ENCODE measurements at places on chromosomes 7 and 10. TPM values are rescaled to one million over a fixed set of nuclear protein-coding genes. Genes with fewer than 3 reads are reported as not detected.

- DNase-seq = peak; percentile 29
Measured at GRCh38 chr7:142303650-142304049, 45.8 kb upstream of the PRSS58 start.

DNA sequence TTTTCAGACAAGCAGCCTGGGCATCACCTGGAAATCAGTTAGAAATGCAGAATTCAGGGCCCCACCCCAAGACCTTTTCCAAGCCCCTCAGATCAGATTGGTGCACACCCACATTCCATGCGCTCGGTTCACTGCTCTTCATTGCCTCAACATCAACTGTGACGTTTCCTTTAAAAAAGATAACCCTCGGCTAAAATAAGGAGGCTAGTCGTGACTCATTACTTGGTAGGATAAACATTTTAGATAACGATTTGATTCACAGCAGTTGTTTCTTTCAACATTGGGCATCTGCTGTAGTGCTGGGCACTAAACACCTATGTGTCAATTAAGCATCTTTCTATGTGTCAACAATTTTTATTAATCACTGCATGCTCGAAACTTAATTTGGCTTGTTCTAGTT is 191.1 kb upstream of the LRGUK start:
- peak; percentile 44 for DNase-seq

DNA sequence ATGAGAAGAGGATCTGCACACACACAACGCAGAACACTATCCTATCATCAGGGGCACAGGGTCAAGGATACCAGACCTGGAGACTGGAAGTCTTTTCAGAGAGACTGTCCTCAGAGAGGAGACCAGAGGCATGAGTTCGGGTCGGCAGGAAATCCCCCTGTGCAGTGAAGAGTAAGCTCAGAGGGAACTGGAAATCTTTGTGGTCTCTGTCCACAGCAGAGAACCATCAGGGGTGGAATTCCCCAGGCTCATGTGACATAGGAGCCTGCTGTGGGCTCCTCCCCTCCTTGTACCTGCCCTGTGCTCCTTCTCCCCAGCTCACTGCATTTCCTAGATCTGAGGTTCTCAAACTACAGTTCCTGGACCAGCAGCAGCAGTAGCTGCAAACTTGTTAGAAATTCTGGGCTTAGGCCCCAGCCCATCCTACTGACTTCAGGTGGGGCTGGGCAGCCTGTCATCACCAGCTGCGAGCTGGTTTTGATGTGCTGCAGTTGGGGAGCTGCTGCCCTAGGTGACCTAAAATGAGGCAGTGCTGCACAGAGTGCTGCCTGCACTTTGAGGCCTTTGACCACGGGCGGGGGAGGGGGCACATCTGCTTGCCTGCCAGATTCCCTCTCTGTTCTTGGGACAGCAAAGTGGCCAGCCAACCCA is 2.4 kb downstream of the ZMIZ2 start:
- DNase-seq = no peak

GRCh38 chr10:59075576-59075975 is 100.9 kb upstream of the PHYHIPL start:
- no peak for DNase-seq

DNA sequence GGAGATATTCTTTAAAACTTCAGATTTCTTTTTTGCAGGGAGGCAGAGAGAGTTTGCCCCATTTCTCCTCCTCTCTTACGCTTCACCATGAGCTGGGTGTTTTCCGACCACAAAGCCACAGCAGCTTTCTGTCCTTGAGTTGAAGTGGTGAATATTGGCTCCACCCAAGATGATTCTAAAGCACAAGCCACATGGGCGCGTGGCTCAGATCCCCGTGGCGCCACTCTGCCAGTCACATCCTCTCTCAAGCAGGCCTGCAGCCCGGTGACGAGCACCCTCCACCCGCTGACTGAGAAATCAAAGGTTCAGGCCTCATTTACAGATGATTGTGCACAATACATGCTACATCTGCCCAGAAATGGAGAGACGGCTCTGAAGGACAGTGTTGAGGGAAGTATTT is 27.6 kb upstream of the RNF32 start:
- DNase-seq = no peak

- DNase-seq = no peak
Measured at GRCh38 chr10:28331066-28331465, 28.2 kb upstream of the MPP7 start.

CFAP69 gene
- 5.5 TPM for total RNA-seq

AGAP9 gene
- total RNA-seq = 1.4 TPM

SPDYE11 gene
- 1.7 TPM for total RNA-seq

ENO4 gene
- 0.72 TPM for total RNA-seq
